ENCODE measurements at places on chromosomes 6 and 20.

DNA sequence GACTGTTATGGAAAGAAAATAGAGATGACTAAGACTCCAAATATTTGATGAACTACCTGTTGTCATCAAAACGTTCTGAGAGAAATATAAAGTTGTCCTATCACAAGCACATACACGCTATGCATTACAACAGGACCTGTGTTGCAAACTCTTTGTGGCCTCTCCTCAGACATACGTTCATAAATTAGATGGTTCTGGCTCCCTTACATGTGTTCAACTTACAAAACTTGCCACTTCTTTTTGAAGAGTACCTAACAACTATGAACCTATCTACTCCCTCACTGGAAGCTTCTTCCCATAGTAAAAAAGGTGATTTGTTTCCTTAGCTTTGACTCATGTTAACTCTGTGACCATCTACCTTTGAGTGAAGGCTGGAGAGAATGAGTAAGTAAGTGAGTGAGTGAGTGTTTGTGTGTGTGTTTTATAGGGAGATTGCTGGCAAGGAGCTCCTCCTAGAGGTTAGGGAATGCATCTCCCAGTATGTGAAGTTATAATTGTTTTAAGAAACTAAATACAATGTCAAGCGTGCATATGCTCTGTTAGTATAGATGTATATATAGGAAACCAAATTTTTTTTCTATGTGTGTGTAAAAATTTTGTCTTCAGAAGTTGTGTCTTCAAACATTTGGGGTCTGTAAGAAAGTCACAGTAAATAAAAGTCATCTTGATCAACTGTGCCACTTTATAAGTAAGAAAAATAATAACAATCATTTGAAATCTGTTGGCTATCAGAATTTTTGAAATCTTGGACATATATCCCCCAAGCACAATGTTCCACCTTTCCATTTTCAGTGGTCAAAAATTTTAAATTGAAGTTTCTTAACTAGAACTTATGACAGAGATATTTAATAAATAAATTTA is 1211.1 kb upstream of the GJE1 start:
- peak; percentile 96 for ATAC-seq

- ATAC-seq, result no peak
Measured at GRCh38 chr6:30903236-30903635, 4.8 kb upstream of the GTF2H4 start.

DNA sequence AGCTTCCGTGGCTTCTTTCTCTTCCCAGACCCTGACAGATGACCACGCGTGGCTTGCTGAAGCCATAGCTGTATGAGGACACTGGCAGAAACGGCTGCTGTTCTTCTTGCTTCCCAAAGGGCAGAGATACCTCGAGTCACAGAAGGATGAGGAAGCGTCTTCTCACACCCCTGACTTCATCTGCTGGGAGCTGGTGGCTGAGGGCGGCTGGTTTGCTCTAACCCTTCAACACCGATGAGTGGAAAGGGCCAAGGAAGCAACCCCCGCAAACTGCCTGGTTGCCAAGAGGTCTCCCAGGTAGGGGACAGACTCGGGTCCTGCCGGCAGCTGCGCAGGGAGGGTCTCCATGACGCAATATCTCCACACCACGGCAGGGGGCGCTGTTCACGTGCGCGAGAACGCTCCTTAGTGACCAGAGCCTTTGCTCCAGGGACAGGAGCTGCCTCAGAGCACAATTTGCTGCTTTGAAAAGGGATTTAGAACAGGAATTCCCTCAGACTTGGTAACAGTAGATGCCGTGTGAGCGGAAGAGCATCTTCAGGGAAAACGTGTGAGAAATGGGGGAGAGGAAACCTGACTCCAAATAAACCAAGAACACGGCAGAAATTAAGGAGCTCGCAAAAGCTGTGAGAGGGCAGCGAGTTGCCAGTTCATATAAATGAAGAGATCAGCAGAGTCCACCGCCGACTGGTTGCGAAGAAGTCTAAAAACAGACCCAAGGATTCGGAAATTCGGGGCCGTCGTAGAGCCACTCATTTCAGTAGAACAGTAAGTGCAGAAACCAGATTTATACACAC is 80.2 kb downstream of the ERMARD start:
- peak; percentile 98 for ATAC-seq

DNA sequence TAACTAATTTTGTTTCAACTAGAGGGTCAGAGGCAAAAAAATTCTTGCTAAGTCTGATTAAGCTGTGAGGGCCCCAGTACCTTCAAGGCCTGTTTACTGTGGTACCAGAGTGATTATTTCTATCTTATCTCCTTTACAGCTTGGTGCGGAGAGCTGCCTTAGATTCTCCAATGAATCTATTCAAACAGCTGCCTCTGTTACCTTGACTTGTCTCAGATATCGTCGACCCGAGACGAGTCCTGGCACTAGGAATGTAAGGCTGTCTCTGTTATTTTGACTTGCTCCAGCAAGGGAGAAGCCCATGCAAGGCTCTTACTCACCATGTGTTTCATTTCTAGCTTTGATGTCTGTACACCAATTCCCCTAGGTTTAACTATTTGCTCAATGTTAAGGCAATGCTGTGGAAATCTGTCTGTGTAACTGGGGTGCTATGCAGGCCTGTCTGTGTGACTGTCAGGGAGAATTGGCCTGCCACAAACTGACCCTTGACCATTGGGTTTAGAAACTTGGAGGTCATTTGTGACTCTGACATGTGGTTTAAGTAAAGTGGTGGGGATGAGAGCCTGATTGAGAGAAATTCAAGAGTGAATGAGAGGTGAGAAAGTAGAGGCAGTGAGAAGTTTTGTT is 10.4 kb upstream of the FKBPL start:
- ATAC-seq, result no peak

DNA sequence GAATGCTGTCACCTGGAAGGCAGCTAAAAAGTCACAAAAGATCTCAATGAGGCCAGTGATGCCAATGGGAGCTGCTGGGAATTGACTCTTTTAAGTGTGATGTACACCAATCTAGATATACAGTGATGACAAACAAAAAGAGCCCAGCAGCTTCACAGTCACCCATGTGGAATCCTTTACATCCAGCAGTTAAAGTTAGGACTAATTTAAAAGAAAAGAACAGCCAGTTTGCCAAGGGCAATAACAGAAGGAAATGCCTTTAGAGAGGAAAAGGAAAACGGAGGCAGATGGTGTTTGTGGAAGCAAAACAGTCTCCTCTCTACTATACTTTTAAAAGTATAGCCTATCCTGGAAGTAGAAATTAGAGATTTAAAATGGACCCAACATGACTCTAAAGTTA is 873.5 kb downstream of the EPHA7 start:
- ATAC-seq, result no peak

DNA sequence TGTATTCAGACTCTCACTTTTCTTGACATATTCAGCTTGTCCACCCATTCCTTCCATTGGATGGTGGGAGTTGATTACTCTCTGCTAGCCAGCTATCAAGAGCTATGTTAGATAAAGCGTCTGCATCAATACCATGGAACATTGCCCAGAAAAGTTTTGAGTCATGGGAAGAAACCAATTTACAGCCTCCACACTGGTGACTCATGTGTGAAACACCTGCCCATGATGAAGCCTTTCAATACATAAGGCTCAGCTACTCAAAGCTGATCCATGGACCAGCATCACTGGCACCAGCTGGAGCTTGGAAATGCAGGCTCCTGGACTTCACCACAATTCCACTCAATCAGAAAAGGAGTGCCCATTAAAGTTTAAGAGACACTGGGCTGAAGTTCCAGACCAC is 16.1 kb downstream of the PLA2G7 start:
- ATAC-seq, result no peak

- peak; percentile 62 for ATAC-seq
Measured at GRCh38 chr6:12844284-12845223, 128.0 kb downstream of the PHACTR1 start.

GRCh38 chr6:15171026-15171425 is 74.8 kb upstream of the JARID2 start:
- no peak for ATAC-seq

DNA sequence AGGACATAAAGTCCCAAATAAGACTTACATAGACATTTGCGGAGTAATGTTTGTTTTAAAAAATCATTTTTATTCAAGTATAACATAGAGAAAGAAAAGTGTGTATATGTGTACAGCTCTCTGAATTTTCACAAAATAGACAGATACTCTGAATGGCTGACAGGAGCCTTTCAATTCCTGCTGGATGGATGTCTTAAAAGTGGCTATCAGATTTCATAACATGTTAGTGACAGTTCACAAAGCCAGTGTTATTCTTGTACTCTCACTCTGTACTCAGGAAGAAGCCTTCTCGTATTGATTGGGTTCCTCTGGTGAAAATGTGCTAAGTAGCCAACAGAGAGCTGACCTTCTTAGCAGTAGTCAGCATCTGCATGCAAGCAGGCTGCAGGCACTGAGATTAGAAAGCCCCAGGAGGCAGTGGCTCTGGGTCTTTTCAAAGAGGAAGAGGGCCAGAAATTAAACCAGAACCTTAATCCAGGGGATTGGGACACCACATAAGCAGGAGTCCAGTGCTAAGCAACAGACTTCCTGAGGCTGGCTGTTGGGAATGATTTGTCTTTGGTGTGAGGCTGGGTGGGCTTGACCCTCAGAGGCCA is 19.7 kb downstream of the SLC17A4 start:
- no peak for ATAC-seq

- no peak for ATAC-seq
Measured at GRCh38 chr20:50578778-50579165, 68.6 kb downstream of the PTPN1 start.
